Activated CD4-positive, CD25-positive, alpha-beta regulatory T cell treated with anti-CD3 and anti-CD28 coated beads, Interleukin-2, amount 50 U/mL, for 16 hours (primary cell): ENCODE measurements at places on chromosomes 16 and 17.

DNA sequence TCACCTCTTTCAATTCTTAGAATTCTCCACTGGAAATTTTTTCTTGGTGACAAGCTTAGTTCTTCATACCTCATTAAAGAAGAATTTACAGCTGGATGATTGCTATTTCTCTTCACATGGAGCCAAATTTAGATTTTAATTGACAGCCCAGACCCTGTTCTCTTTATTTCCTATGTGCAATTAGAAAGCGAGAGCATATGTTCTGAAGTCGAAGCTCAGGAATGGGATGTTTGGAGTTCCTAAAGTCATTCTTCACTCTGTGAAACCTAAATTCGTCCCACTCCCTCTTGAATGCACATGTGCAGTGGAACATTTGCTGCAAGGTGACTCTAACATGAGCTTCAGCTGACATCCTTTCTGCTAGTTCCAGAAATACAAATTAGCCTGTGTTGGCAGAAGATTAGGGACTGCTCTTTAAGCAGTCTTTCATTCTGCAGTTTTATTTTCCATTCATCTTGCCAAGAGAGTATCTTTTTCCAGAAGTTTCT is 129.3 kb upstream of the KCNJ16 start:
- no peak for DNase-seq

DNA sequence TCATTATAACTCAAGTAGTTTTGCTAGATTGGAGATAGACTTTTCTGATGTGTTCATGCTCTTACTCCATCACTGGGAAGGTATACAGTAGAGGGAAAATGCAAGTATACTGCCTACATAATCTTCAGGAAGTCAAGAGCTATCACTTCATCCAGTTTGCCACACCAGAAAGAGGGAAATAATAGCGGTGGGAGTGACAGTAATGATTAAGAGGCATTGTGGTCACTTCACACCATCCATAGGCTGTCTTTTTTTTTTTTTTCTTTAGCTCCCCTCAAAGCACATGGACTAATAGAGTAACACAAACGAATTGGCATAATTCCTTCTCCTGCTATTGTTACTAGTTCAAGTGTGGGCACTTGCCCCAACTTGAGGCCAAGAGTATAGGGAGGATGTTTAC is 28.4 kb upstream of the HLF start:
- DNase-seq = no peak

GRCh38 chr17:63478814-63479494 is 2.1 kb downstream of the ACE start:
- peak; percentile 23 for DNase-seq

- no peak for DNase-seq
Measured at GRCh38 chr17:7425756-7426155, 340 bp downstream of the SPEM2 start.

DNA sequence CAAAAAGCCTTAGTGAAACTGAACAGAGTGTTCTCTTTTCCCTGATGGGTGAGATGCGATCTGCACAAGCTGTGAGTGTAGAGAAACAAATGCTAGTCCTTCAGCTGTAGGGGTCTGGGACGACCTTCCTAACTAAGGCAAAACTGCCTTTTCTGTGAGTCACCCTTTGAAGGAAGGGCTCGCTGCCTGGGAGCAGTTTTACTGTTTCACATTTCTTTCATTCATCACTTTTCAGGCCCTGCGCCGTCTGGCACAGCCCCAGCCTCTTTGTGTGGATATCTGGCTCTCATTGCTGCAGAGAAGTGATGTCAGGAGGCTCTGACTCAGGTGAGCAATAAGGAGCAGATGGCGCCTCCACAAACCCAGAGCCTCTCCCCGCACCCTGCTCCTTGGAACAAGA is 57.4 kb downstream of the HS3ST3A1 start:
- DNase-seq = no peak

GRCh38 chr17:21425321-21425720 is 49.2 kb downstream of the KCNJ12 start:
- DNase-seq = no peak

- no peak for DNase-seq
Measured at GRCh38 chr16:5482256-5482655, 384.7 kb upstream of the EEF2KMT start.

GRCh38 chr17:56913000-56913311 is 893 bp downstream of the TRIM25 start:
- no peak for DNase-seq

DNA sequence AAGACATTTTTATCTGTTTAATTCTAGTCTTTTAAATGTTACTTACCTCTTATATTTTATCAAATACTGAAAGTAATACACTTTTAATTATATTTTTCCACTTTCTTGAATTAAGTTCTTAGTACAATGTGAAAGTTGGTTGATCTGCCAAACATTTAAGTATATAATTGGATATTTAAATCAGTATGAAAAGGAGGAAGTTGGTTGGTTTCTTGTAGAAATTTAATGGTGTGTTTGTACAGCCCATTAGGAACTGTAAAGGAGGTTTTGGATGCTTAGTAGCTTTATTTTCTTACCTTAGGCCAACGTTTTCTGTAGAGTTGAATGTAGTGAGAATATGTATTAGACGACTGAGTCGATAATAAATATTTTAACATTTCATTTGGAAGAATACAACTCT is 5.4 kb downstream of the NFATC3 start:
- no peak for DNase-seq

- no peak for DNase-seq
Measured at GRCh38 chr16:11256661-11257130, 692 bp upstream of the SOCS1 start.

GRCh38 chr17:39996800-39997199 is 16.2 kb downstream of the PSMD3 start:
- DNase-seq = no peak

DNA sequence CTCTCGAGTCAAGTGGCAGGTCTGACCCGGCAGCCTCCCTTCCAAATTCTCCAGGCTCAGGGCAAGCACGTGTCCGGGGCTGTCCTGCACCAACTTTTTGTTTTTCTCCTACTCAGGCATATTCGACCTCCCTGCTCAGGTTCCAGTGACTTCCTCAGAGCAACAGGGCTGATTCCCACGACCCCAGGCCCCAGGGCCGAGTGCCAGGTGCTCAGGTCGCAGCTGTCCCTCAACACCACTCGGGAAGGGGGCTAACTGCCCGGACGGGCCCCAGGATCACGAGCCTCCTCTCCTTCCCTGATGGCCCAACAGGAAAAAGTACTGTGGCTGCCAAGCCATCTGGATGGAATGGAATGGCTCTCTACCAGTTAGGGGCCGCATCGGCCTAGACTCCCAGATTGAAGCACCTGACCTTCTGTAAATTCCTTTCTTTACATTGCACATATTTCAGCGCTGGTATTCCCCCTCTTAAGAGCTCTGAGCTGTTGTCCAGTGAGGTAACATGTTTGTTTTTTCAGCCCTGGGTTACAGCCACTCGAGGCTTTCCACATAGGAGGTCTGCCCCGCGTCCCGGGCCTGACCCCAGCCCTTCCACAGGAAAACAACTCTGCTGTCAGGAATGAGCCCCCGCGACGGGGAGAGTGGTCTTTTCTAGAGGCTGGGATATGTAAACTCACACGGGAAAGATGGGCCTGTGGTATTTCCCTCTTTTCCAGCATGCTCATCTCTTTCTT is 25.0 kb downstream of the NXN start:
- DNase-seq = no peak

GRCh38 chr16:65781363-65781762 is 585.1 kb upstream of the CDH5 start:
- DNase-seq = no peak

- peak; percentile 68 for DNase-seq
Measured at GRCh38 chr16:23835390-23836077, at the start of gene PRKCB. Gene PRKCB (plus strand): TSS chr16:23835983.

GRCh38 chr17:35432176-35433074 is at the start of gene SLFN12:
Gene SLFN12 (minus strand): TSS chr17:35432500. CDS start chr17:35423028, 9,472 bp downstream.
- DNase-seq = peak; percentile 20

GRCh38 chr17:6910987-6911603 is 79.6 kb upstream of the TEKT1 start:
- DNase-seq = no peak

- DNase-seq = no peak
Measured at GRCh38 chr16:49248227-49248626, 33.4 kb downstream of the CBLN1 start.

DNA sequence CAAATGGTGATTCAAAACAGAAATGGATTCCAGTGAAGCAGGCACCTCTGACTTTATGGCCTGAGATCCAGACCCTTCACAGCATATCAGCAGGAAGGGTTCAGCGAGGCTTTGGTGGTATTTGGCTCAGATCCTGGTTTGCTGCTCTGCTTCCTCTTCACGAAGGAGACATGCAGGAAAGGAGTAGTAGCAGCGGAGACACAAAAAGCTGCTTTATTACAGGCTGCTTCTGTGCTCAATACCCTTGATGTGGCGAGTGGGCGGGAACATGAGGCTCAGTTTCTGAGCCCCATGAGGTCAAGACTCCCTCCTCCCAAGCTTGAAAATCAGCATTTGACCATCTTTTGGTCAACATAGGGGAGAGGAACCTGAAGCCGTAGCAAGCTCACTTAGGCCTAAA is 213.3 kb upstream of the AXIN2 start:
- no peak for DNase-seq

- DNase-seq = no peak
Measured at GRCh38 chr17:60819447-60820130, 141.9 kb downstream of the BCAS3 start.

DNA sequence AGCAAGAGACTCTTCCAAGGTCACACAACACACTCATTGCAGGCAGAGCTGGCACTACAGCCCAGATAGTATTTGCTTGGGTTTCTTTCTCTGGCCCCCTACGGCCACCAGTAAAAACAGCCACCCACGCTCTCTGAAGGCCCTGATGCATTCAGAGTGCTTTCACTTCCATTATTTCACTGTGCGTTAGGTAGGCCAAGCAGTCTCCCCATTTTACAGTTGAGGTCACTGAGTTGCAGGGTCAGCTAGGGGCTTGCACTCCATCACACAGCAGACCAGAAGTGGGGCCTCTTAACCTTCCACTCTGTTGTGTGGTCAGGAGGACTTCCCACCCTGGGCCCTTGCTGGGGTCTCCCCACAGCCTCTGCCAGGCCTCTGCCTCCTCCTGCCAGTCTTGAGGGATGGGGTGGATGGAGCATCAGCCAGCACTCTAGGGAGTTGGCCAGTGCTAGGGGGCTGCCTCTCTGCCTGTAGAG is 2.5 kb downstream of the TBX21 start:
- DNase-seq = no peak

DNA sequence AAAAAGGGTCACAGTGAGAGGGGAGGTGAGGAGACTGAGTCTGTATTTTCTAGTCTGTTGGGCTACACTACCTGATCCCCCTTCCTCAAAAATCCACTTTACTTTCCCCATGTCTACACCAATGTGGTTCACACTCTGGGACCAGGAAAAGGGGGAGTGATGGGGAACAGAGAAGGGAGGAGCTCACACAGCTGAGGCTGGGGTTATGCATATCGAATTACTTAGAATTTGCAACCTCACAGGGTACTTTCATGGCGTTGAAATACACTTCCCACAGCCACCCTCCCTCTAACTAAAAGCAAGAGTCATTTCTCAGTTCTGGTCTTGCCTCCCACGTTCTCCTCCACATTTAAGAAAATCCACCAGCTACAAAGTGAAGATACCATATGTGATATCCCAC is 14.1 kb downstream of the MAPT start:
- DNase-seq = no peak

DNA sequence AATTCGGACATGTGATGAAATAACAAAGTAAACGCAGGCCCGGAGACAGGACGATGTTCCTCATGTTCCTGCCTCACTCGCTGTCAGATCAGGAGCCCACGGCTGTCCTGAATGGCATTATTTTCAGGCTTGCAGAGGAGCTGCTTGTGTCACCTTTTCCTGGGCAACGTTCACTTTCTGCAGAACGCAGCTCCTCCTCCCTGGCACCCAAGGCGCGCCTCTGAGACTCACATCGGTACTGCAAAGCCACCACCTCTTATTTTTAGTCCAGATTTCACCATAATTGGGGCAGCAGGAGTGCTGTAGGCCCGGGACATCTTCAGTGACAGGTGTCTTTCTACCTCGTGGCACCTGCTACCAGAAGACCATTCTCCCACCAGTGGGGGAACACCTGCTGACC is 8.0 kb upstream of the C16orf96 start:
- DNase-seq = no peak

DNA sequence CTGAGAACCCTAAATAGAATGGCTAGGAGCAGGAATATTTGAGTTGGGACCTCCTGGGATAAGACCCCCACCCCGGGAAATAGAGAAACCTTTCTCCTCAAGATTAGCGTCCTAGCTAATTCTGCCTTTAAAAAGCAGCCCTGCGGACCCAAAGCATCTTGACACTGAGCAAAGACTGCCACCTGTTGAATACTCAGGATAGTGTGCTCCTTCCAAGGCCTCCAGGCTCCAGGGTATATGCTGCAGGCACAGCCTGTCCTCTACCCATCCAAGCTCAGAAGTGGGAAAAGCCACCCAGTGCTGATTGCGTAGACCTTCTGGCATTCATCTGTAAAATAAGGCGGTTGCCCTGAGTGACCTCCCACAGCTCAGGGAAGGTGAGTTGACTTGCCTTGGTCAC is 456.2 kb upstream of the DYNLRB2 start:
- no peak for DNase-seq

DNA sequence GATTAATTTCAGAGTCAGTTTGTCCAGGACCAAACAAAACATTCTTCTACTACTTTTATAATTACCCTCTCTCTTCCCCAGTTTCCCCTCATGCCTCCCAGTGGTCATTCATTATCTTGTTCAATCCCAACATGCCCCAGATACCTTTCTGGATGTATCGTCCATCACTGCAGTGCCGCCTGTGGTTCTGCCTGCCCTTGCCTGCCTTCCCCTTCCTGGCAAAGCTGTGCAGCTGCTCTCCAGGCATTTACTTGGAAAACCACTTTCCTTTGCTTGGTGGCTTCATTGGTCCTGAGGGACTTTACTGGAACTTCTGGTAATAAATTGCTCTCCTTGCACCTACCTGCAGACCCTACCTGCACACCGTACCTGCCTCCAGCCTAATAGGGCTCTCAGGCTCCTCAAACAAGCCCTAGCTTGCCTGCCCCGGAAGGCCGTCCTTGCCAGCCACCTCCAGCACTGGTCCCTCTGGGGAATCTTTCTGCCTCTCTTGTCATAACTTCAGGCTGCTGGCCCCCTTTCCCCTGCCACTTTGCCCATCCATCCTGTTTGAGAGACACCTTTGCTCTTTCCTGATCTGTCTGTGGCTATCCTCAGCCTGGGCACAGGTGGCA is 19.5 kb upstream of the MSI2 start:
- DNase-seq = no peak

- no peak for DNase-seq
Measured at GRCh38 chr16:83899272-83899897, 470 bp downstream of the MLYCD start.

GRCh38 chr17:20987511-20987910 is 55.3 kb downstream of the USP22 start:
- DNase-seq = no peak

GRCh38 chr17:7839876-7840261 is 5.9 kb downstream of the KDM6B start:
- no peak for DNase-seq

- no peak for DNase-seq
Measured at GRCh38 chr16:4511441-4512082, 27.0 kb downstream of the CDIP1 start.
